ENCODE measurements at places on chromosomes 2 and 18.

GRCh38 chr2:180905461-180905860 is 74.9 kb upstream of the UBE2E3 start:
- no peak for DNase-seq

DNA sequence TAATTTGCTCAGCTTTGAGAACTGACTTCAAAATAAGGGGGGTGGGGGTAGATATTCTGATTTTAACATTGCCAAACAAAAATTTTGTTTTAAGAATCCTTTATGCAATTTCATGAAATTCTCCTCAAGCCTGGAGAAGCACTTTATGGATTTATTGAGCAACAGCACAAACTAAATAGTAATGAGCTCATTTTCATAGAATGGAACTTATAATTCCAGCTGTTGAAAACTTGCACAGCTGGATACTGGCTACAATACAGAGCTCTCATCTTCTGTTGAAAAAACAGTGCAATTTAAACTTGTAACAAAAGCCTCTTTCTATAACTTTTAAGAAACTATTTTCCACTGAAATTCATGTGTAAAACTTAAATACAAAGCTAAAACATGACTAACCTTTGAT is 137.6 kb upstream of the FN1 start:
- no peak for DNase-seq

- no peak for DNase-seq
These were observed 276.0 kb downstream of the LRRTM1 start for GRCh38 chr2:80028584-80028983.

DNA sequence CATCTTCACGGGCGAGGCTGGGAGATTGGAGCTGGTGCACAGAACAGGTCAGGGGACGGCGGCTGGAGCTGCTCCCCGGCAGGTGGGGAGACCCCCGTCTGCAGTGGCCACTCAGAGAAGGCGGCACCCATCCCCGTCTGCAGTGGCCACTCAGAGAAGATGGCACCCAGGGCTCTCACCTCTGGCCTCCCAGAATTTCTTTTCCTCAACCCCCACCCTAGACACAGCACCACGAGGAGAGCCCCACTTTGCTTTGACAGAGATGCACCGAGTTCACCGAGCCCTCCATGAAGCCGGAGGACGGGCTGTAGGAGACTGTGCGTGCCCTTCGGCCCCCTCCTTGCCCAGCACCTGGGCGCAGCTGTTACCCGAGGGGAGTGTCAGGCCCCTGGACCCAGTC is 201.6 kb upstream of the SALL3 start:
- DNase-seq = no peak

- no peak for DNase-seq
These were observed 42.4 kb downstream of the THUMPD2 start for GRCh38 chr2:39736640-39737039.

DNA sequence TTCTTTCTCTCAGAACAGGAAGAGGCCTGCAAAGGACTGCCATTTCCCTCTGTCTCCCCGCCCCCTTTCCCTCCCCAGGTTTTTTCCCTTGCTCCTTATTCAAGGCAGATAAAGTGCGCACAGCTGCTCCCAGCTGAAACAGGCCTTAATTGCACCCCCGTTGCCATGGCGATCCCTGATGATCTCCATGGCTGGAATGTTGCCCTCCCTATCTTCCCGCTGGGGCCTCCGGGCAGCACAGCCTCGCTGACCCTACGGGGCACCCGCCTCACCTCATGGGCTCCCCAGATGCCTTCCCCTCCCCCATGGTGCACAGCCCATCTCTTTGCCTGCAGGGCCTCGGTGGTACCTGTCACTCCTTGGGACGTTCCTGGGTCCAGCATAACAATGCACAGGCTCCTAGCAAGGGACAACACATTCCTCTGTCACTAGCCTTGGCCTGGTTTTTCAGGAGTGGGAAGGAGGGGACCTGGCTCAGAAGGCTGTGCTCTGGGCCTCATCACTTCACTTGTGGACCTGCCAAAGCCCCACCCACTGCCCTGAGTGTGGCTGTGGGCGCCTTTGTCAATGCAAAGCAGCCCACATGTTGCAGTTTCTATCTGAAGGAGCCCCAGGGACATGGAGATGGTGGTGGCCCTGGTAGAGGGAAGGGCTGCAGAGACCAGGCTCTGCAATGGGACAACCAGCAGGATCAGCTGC is 115.0 kb downstream of the CELF4 start:
- no peak for DNase-seq

DNA sequence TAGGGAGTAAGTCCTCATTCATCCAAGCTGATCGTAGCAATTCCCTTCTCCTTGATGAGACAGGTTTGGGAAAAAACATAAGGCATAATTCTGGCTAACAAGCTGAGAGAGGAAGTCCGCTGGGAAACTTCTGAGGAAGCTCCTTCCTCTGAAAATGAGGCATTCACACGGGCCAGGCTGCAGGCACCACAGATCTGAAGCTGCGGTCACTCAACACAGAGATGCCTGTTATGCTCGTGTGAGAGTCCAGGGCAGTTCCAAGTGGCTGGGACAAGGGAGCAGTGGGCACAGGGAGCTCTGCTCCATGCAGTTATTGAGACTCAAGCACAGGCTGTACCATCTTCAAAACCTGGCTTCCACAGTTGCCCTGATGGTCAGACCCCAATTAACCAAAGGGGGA is 200.9 kb upstream of the ID2 start:
- DNase-seq = no peak

- no peak for DNase-seq
These were observed 37.5 kb downstream of the ACVR1 start for GRCh38 chr2:157838442-157839161.

GRCh38 chr2:72129681-72130340 is 17.9 kb downstream of the CYP26B1 start:
- DNase-seq = no peak

DNA sequence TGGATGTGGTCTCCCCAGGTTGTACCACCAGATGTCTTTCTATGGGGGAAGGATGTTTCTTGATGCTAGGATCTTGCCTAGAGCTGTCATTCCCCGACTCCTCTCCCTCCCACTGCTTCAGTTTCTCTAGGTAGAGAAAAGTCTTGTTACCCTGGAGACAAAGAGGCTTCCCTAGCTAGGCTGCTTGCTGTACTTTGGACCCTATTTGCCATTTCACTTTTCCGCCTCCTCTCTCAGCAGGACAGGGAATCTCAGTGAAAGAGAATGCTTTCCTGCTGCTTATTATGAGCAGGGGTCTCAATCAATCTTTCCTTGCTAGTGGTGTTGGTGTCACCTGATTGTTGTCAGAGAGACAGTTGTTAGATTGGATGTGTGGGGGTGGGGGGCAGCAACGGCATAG is 818.8 kb upstream of the GYPC start:
- no peak for DNase-seq

GRCh38 chr2:38668092-38668491 is 2.2 kb downstream of the GALM start:
- DNase-seq = no peak

GRCh38 chr2:137287913-137288639 is 522.7 kb downstream of the THSD7B start:
- no peak for DNase-seq

DNA sequence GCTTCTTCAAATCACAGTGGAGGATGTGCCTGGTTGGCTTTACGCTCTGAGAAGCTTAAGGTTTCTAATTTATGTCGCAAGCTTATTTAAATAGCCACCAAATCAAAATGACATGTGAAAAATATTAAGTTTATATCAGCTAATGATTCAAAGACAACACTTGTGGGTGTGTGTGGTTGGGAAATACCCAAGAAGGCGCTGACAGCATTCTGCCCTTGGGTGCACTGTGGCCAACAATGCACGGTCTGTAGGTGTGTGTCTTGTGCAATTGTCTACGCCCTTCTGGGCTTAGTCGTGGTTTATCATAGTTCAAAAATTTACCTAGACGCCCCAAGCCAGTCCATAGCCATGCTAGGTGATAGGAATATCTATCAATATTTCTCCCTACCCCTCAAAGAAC is 60.9 kb downstream of the KCTD1 start:
- no peak for DNase-seq

DNA sequence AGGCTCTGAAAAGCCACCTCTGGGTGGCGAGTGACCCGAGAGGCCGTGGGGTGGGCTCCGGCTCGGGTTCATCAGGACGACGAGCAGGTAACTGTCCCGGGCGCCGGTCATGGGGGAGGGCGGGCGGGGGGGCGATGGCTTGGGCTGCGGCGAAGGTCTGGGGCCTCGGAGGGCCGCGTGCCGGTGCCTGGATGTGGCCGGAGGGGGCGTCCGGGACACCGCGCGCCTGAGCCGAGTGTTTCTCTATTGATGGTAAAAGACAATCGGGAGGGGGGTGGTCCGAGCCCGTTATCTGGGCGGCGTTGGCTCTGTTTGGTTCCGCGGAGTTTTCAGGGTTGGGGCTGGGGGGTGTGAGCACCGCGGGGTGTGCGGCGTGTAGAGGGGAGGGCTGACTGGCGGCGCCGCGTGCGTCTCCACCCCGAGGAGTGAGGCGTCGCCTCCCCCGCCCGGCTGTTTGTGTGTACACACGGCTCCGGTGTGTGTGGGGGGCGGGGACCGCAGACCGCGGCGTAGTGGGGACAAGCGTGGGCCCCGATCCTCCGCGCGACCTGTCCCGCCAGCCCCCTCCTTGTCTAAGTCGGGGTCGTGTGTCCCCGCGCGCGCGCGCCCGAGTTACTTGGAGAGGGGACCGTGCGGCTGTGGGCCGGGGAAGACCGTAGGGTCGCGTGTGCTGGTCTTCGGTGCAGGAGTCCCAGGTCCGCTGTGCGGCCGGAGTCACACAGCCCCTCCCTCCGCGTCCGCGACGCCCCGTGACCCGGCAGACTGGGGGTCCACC is 1.6 kb downstream of the CTIF start:
- DNase-seq = peak; percentile 4
